DMS153 (cell line): ENCODE measurements at places on chromosomes 16 and 17.
A peak's percentile ranks its signal among the peaks of the same experiment; 100 is the strongest.

- DNase-seq: no peak
Measured at GRCh38 chr17:62737513-62737912, 70.6 kb downstream of the MARCHF10 start.

GRCh38 chr17:34894964-34895363 lies 66.3 kb downstream of the CCT6B start:
- no peak for DNase-seq

GRCh38 chr17:74244548-74244947 lies 29.5 kb upstream of the DNAI2 start:
- no peak for DNase-seq

GRCh38 chr17:81315129-81315884 lies 20.2 kb upstream of the SLC38A10 start:
- DNase-seq: no peak

- DNase-seq: no peak
Measured at GRCh38 chr17:6641247-6641863, 495 bp downstream of the TXNDC17 start.

DNA sequence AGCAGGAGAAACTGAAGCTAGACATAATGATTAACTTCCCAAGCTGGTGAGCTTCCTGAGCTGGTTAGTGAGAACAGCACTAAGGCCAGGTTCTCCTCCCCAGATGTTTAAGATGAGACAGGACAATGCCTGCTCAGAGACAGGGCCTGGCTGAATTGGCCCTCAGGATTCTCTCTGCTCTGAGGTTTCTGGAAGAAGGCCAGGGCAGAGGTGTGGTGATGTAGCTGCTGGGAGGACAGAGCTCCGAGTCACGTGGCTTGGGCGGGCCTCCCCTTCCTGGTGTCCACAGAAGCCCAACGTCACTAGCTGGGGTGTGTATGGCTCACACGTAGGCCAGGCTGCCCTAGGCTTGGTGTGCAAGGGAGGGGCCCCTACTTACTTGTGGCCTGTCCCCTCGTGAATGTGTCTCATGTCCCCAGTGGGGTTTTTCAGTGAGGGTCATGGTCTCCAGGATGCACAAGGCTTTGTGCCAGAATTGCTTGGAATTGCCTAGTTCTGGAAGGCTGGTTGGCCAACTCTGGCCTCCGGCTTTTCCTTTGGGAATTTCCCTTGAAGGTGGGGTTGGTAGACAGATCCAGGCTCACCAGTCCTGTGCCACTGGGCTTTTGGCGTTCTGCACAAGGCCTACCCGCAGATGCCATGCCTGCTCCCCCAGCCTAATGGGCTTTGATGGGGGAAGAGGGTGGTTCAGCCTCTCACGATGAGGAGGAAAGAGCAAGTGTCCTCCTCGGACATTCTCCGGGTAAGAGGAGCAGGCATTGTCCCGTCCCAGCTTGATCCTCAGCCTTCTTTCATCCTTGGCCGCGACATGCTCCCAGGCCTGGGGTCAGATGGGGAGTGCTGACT lies 3.4 kb downstream of the NOD2 start:
- DNase-seq: no peak

GRCh38 chr17:39650121-39650579 lies 13.2 kb downstream of the STARD3 start:
- no peak for DNase-seq

DNA sequence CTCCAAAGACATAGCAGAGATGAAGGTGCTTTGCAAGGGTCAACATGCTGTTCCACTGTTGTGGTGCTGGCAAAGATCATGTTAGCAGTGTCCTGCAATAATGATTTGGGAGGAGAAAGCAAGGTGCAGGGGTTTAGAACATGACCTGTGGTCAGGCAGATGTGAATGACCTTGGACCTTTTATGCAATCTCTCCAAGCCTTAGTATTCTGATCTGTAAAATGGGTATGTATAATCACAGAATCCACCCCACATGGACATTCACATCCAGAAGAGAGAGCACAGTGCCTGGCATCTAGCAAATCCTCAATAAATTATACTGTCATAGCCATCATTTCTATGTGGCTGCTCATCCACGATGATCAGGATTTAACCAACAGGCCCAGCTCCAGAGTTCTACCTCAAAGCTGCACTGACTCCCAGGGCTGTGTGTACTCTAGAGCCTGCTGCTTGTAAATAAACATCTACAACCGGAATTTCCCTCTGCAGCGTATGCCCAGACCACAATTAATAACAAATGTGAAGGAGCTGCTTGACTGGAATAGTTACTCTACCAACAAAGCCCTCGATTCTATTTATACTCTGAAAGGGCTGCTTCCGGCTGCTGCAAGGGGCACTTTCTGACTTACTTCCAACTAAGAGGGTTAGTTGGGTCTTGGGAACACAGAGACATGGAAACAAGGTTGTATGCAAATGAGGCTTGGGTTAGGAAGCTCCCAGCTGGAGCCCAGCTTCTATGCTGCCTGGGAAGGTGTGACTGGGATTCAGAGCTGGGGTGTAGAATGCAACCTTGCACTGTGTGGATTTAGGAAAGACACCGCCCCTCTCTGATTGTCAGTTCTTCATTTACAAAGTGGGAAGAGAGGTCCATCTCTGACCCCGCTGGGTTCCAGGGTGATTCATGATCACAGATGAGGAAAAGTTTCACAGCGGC lies 265.2 kb downstream of the XYLT1 start:
- DNase-seq: peak; percentile 87

GRCh38 chr17:72574675-72575510 lies 454.1 kb downstream of the SOX9 start:
- no peak for DNase-seq

GRCh38 chr17:7709031-7709430 lies 4.0 kb downstream of the EFNB3 start:
- no peak for DNase-seq

- no peak for DNase-seq
Measured at GRCh38 chr16:72284042-72284789, 112.3 kb upstream of the PMFBP1 start.

GRCh38 chr16:46612121-46612520 lies 9.1 kb downstream of the SHCBP1 start:
- DNase-seq: no peak

DNA sequence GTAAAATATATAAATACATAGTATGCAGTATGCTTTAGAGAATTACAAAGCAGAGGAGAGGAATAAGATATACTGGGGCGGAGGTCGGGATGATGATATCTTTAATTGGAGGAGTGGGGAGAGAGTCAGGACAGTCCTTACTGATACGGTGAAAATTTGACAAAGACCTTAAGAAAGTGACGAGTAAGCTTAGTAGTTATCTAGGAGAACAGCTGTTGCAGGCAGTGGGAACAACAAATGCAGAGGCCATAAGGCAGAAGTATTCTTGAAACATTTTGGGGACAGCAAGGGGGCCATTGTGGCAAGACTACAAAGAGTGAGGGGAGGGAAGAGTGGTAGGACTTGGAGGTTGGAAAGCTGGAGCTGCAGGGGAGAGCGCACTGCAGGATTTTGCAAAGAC lies 22.3 kb upstream of the CDC6 start:
- DNase-seq: no peak

DNA sequence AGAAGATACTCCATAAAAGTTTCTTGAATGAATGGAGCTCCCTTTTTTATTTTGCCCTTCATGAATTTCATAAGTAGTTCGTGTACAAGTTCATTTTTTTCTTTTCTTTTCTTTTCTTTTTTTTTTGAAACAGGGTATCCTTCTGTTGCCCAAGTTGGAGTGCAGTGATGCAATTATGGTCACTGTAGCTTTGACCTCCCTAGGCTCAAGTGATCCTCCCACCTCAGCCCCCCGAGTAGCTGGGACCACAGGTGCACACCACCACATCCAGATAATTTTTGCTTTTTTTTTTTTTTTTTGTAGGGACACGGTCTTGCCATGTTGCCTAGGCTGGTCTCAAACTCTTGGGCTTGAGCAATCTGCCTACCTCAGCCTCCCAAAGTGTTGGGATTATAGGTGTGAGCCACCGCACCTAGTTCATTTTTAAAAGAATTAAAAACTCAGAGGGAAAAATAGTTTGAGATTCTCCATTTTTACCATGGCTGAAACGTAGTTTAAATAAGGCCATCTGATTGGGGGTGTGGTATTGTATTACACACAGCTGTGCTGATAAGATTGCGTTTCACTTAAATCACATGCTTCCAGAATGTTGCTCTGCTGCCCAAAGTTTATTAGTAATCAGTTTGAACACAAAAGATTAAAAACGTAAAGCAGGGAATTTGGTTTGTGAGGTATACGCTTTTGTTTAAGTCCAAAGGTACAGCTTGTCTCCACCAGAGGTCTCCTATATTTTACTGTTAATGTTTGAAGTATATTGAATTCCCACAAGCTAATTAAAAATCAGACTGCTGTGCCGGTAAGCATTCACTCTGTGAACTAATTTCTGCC lies 154.1 kb downstream of the SOCS1 start:
- no peak for DNase-seq

DNA sequence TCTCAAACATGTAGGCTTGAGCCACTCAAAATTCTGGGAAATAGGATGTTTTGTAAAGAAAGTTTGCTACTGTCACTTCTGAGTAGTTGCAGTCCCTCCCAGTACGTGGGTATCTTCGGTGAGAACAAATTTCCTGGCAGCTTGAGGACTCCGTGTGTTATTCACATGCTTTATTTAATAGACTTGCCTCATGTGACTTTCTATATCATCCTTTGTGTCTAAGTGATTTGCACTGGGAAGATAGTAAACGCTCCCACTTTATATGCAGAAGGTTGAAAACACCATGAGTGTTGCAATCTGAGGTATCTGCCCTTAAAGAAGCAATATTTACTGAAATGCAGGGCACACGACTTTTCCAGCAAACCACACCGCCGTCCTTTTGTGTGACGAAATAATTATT lies 643.7 kb downstream of the MAF start:
- peak; percentile 7 for DNase-seq

DNA sequence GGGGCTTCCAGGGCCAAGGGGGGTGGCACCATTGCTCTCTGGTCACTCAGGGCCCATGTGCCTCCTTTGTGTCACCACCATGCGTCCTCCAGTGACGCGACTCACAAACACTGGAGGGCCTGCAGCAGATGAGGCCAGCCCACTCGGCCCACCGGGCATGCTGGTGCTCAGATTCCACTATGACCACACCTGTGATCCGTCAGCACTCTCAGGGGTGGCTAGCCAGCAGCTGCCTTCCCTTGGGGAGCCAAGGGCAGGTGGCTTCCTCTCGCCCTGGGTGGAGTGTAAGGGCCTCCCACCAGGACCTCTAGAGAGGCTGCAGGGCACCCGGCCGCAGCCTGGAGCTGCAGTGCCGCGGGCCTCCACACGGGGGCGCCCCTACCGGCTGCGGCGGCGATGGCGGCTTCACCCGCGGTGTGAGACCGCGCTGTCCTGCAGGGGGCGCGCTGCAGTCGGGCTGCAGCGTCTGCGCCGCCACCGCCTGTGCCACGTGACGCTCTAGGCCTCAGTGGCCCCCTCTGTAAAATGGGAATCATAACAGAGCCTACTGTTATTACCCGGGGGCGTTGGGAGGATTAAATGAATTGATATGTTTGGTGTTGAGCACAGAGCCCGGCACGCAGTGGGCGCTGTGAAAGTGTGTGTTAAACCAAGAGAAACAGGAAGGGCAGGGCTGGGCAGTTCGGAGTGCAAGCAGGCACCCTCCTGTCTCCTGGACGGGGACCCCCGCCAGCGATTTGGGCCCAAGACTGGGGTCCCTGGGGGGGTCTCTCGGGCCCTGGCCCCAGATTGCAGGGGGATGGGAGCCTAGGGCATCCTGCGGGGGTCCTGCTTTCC lies 192.4 kb upstream of the GSE1 start:
- DNase-seq: no peak

GRCh38 chr16:13919330-13919682 lies 648 bp upstream of the ERCC4 start:
- DNase-seq: no peak

DNA sequence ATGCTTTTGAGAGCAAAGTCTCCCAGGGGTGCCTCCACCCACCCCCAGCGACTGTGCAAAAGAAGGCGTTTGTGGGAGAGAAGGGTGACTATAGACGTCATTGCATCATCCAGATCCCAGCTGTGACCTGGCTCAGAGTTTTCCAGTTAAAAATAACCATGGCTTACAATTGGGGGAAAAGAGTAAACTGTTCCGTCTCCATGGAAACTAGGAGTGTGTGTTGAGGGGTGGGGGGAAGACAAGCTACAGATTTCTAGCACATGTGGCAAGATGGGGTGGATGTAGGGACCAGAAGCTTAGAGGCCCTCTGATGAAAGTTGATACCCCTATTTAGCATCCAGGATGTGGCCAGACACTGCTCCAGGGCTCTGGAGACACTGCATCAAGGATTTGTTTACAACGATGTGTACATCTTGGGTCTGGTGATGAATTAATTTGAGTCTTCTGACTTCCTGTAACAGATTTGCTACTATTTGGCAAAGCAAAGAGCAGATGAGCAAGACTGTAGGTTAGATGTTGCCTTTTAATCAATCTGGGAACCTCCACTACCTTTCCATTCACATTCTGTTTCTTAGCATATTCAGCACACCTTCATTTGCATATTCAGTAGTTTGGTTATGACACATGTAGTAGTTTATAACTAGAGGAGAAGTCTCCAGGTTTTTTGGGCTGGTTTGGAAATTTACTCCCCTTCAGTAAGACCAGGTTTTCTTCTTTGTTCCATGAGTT lies 6.2 kb upstream of the DUSP14 start:
- DNase-seq: no peak

- peak; percentile 24 for DNase-seq
Measured at GRCh38 chr16:89827383-89828198, 684 bp upstream of the SPIRE2 start.

DNA sequence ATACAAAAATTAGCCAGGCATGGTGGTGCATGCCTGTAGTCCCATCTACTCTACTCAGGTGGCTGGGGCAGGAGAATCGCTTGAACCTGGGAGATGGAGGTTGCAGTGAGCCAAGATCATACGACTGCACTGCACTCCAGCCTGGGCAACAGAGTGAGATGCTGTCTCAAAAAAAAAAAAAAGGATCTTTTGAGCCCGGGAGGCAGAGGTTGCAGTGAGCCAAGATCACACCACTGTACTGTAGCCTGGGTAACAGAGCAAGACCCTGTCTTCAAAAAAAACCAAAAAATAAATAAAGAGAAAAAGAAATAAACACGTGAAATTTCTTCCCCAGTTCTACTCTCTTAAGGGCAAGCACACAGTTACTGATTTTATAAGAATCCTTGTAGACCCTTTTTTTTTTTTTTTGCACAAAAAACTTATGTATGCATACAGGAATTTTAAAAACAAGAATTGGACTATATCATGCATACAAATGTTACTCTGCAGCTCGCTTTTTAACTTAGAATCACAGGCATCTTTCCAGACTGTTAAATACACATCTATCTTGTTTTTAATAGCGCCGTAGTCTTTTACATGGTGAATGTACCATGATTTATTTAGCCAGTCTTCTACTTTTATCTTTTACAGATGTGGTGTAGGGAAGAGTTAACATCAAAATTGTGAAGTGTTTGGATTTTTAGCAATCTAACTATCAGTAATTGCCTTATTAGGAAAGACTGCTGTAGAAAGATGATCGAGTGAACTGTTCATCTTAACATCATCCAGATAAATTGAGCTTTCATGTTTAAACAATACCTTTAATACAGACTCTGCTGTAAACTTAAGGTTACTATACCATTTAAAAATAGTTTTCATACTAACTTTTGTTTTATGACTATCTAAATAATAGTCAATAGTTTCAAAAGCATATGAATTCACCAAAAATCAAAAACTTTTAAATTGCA lies 14.6 kb downstream of the CDH3 start:
- DNase-seq: no peak

GRCh38 chr17:61209525-61209924 lies 190.1 kb upstream of the TBX2 start:
- no peak for DNase-seq
